ENCODE measurements at places on chromosomes 12 and 14.

GRCh38 chr12:110677206-110677911 is 11.6 kb downstream of the HVCN1 start:
- DNase-seq: no peak

DNA sequence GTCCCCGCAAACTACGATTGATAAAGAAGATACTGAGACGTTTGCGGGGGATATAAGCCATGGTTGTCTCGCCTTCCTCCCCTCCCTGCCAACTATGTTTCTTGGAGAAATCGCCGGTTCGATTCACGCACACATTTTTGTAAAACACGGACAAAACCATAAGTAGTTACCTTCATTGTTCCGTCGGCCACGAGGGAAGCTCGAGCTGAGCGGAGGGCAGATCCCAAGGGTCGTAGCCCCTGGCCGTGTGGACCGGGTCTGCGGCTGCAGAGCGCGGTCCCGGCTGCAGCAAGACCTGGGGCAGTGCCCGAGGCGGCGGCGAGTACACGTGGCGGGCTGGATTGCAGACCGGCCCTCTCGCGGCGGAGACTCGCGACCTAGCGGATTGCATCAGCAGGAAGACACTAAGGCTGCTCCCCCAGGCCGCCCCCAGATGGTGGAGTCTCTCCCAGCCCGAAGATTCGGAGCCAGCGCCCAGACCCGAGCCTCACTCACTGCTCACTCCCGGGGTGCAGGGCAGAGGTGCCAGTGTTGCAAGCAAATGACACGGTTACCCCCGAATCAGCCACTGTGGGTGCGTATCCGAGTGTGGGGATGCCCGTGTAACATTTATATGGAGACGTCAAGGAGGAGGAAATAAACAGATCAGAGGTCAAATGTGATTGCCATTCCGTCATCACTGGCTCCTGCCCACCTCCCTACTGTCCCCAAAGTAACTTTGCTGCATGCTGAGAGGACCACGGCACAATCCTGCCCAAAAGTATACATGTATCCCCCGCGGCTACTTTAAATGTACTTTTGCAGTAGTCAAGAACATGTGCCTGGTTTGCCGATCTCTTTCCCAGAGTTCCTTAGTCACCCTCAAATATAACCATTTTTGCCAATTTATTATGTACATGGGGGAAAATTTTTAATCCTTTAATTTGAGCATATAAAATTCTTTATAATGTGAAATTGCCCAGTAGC is at the start of gene BCAT1:
TSS of gene BCAT1 (minus strand) at position 345 of the 966 bp plus-strand sequence. CDS start at position 176, 169 bp downstream.
- peak; percentile 37 for DNase-seq

GRCh38 chr14:105865266-105865903 is 339.0 kb downstream of the TMEM121 start:
- DNase-seq: no peak

DNA sequence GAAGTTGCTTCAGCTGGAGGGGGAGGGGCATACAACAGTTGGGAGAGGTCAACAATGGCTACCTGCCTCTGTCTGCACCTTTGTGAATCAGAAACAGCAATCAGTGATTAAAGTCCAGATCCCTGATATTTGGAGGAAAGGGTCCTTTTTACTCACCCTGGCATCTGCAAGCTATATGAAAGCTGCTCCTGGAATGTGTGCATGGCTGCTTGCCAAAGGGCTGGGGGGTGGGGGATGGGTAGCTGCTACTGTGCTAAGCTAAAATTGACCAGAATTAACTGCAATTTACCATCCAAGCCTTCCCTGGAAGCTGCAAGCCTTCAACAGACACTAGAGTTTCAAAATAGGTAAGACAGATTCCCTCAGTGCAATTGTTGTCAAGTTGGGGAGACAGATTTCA is 13.5 kb upstream of the GTF2A1 start:
- DNase-seq: no peak

- DNase-seq: no peak
Measured at GRCh38 chr12:84986586-84986985, 49.5 kb downstream of the TSPAN19 start.

DNA sequence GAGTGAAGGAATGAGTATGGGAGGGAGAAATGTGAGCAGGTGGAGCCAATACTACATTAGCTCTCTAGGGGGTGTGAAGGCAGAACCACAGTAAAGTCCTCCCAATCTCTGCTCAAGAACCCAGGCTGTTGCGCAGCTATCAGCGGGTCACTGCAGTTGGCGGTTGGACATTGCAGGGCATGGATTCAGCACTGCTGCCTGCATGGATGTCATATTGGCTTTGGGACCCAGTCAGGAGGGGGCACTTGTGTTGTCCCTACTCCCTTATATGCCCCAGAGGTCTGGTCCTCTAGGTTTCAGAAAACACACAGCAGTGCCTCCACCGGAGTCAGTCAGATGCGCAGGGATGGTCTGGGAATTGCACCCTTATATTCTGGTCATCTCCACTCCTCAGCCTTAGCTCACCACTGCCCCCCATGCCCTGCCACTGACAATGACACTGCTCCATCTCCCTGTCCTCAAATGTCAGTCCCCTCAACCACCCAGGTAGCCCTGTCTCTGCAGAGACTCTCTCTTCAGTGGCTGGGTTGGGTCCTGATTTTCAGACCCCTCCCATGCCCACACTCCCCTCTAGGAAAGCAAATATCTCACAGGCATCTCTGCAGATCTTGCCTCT is 9.6 kb downstream of the ZDHHC22 start:
- DNase-seq: no peak

GRCh38 chr12:26748741-26749431 is 84.1 kb downstream of the ITPR2 start:
- no peak for DNase-seq

- DNase-seq: no peak
Measured at GRCh38 chr12:31510034-31510433, 80.9 kb downstream of the DENND5B start.

GRCh38 chr12:95203487-95204030 is 13.7 kb downstream of the FGD6 start:
- DNase-seq: no peak

GRCh38 chr12:108918206-108918605 is 38.3 kb downstream of the DAO start:
- no peak for DNase-seq

DNA sequence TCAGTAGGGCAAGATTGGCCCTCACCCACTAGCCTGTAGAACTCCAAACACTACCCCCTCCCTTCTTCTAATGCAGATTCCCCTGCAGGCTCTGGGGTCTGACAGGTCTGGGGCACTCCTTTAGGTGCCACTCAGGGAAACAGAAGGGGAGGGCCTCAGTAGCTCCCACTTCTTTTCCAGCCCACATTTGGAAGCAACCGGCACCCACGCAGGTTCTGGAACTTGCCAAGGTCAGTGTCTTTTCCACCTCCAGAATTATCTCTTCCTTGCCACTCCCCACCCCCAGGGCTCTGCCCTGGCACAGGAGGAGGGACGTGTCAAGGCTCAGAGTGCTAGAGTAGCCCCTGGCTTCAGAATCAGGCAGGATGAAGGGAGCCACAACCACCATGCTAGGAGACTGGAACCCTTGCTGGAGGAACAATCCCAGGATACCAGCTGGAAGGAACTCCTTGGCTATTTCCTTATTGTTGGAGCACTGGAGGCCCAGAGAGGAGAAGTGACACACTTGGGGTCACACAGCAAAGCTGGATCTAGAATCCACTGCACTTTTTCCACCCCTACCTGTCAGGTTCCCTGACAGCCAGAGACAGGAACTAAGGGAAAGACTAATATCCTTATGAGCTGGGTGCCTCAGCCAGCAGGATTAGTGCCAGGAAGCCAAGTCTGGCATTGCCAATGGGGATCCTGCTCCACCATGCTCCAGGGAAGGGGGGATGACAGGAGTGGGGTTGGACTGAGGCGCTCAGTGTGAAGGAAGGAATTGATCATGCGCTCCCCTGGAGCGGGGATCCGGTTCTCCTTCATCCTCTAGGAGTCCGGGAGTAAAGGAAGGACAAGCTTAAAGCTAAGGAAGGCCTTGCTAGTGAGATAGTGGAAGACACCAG is 1.8 kb upstream of the FIGNL2 start:
- DNase-seq: no peak

DNA sequence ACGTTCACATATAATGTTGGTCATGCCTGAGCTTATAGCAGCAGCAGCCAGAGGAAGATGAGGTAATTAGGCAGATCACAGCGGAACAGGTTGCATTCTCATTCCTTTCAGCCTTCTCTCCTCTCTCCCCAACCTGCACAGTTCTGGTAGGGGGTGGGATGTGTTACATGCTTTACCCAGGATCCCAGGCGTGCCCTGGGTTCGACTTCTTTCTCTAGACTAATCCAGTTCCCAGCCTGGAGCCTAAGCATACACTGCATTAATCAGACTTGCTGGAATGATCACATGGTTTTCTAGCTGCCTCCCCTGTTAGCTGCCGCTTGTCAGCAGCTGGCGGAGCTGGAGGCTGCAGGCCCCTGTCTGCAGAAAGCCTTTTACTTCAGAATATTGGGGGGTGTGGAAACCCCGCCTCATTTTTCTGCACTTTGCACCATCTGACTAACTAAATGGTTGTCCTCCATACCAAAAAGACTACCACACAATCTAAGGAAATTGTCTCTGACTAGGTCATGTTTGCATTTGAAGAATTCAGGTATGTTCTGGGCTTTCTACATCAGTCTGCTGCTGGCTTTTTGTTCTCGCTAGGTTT is 46.0 kb upstream of the EVL start:
- no peak for DNase-seq

DNA sequence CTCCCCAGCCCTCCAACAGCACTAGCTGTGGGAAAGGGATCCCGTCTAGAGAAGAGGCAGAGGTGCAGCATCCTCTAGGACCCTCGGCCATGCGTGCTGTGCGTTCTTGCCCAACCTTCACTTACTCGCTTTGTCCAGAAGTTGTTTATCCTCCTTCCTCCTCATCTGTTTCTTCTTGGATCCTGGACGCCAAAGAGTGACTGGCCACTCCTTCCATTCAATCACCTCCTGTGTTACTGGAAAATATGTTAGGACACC is 140.5 kb downstream of the ZFP36L1 start:
- no peak for DNase-seq

DNA sequence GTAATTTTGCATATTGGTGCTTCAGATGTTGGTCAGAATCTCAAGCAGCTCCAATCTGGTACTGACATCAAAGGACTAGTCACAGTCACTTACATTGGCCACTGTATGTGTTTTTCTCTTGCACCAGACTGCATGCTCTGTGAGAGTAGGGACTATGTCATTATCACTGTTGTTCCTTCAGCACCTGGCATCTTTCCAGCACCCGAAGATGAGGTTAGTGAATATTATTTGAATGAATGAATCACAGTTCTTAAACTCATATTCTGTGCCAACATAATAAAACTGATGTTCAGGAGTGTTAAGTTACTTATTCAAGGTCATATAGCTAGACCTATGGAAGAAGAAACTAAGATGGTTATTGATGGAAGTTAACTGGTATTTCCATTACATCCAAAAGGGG is 204.5 kb upstream of the TBX3 start:
- no peak for DNase-seq

- DNase-seq: no peak
Measured at GRCh38 chr14:26175658-26176057, 422.2 kb downstream of the NOVA1 start.

DNA sequence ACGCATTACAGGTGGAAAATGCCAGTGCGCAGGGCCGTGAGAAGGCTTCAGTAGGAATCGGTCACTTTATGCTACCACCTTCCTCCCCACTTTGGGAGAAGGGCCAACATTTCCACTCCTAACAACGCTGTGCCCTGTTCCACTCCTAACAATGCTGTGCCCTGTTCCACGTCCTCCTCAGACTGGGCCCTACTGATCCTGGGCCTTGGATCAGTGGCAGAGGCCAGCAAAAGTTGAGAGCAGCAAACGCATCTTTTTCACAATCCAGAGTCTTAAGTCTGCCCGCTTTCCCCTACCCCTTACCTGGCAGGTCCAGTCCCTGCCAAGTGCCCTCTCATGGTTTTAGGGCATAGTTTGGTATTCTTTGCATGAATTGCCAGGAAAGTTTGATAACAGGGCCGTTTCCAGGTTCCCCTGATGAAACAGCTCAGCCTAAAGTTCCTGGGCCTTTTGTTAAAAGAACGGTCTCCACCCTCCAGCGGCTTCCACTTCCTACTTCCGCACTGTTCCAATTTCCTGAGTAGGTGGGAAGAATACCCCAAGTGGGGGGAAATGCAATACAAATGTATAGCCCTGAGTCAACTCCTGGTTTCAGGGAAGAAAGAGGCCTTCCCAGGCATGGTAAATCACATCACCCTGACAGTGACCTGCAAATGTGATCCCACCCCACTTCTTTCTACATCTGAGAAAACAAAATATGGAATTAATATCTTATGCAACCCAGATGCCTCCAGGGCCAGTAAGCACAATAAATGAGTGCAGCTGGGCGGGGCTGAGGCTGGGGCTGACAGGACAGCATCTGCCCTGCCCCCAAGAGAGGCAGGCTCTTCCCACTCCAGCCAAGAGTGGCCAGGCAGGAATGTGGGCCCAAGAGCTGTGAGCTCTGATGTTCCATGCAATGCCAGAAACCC is 15.0 kb downstream of the KCTD10 start:
- DNase-seq: peak; percentile 65

GRCh38 chr14:72810201-72810600 is 83.7 kb downstream of the DPF3 start:
- DNase-seq: no peak

GRCh38 chr14:99205086-99205688 is 66.8 kb downstream of the BCL11B start:
- DNase-seq: no peak

DNA sequence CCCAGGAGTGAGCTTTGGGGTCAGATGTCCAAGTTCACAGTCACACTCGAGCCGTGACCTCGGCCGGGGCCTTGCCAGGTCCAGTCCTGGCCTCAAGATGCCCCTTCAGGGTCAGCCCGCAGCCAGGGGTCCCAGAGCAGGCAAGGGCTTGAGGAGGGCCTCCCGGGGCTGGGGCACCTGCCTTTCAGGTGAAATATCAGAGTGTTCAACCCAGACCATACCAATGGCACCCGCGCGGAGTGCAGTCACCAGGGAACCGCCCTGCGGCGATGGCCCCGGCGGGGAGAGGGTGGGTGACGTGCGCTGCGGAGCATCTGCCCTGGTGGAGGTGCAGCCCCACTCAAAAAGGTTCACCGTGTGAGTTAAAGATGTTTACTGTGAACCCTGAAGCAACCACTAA is 16.9 kb downstream of the LRCOL1 start:
- DNase-seq: no peak

DNA sequence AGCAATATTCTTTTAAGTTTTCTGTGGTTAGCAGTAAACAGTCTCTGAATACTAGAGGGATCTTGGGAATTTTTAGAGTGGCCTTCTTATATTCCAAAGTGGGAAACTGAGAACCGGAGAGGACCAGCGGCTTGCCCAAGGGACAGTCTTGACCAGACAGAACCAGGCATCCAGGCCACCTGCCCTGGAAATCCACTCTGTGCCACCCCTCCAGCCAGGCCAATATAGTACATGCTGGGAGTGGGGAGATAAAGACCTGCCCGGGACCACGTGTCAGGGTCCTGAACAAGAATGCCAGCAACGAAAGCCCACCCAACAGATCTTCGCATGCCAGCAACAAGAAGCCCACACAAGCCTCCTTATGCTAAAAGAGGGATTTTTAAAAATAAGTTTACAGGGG is 49.4 kb upstream of the RIN3 start:
- no peak for DNase-seq

- no peak for DNase-seq
Measured at GRCh38 chr12:28799348-28799747, 349.7 kb upstream of the FAR2 start.
